ENCODE measurements at places on chromosomes 13 and 19. TPM values are rescaled to one million over a fixed set of nuclear protein-coding genes. Genes with fewer than 3 reads are reported as not detected.

Gene ZNF440
- total RNA-seq: 31.4 TPM

Gene S1PR5
- total RNA-seq: not detected

Gene PRMT1
- 81.3 TPM for total RNA-seq

Gene HSD17B14
- total RNA-seq: 0.79 TPM

Gene DHX34
- 17.8 TPM for total RNA-seq

Gene BCL2L12
- 60.9 TPM for total RNA-seq

Gene CRLF1
- 0.84 TPM for total RNA-seq

Gene METTL21C
- total RNA-seq: not detected

Gene FFAR1
- not detected for total RNA-seq

Gene ZNF681
- 3.2 TPM for total RNA-seq

Gene TEX101
- 0.17 TPM for total RNA-seq

Gene SPC24
- 47.6 TPM for total RNA-seq

Gene CYP4F2
- total RNA-seq: 3.9 TPM

Gene ASF1B
- 12.9 TPM for total RNA-seq

Gene NPAS1
- 0.64 TPM for total RNA-seq

Gene DKKL1
- not detected for total RNA-seq

Gene FXYD1
- 15.1 TPM for total RNA-seq

Gene KLK3
- total RNA-seq: 2.4 TPM

Gene IZUMO4
- 2.1 TPM for total RNA-seq

Gene KIR2DL3
- total RNA-seq: not detected

Gene OR7D2
- total RNA-seq: 0.08 TPM

Gene ZNF229
- 2.2 TPM for total RNA-seq

Gene CRYL1
- total RNA-seq: 64.6 TPM

Gene ABCA7
- total RNA-seq: 31.6 TPM

Gene PODNL1
- 4.1 TPM for total RNA-seq

Gene LENG1
- total RNA-seq: 8.1 TPM
